ENCODE measurements at places on chromosomes 4 and X.

- DNase-seq: peak; percentile 64
Observed at GRCh38 chr4:118973295-118973694, 84.6 kb downstream of the SYNPO2 start.

DNA sequence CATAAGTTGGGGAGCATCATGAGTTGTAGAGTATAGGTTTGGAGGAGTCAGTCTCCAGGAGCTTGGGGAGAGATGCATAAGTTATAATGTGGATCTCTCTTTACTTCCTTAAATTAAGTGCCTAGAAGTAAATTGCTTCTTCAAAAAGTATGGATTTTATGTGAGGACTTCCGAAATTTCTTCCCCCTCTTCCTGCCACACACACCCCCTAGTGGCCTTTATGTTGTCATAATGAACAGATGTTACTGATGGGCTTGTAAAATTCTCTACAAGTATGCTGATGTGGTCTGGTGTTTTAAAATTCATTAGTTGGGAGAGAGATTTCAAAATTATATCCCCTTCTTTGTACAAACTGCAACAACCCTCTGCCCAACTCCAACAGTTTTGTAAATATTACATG is 2.3 kb upstream of the METTL14 start:
- peak; percentile 26 for DNase-seq

GRCh38 chrX:16308773-16309172 is 141.5 kb downstream of the MAGEB17 start:
- peak; percentile 32 for DNase-seq

GRCh38 chr4:120750152-120750525 is 172.4 kb downstream of the PRDM5 start:
- DNase-seq: no peak

DNA sequence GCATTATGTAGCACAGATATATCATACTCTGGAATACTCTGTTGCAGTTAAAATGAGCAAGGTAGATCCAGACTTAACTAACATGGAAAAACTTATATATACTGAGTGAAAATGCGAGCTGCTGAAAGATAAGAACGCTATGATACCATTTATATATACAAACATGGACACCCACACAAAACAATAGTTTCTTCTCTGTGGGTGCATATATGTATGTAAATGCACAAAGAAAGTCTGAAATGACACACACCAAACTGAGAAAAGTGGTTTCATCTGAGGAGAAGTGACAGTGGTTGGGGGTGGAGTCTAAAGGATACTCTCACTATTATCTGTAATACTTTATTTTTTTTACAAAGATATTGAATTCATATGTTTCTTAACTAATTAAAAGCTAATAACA is 12.2 kb upstream of the FGF2 start:
- no peak for DNase-seq

GRCh38 chr4:40577588-40578253 is 51.9 kb downstream of the RBM47 start:
- no peak for DNase-seq

DNA sequence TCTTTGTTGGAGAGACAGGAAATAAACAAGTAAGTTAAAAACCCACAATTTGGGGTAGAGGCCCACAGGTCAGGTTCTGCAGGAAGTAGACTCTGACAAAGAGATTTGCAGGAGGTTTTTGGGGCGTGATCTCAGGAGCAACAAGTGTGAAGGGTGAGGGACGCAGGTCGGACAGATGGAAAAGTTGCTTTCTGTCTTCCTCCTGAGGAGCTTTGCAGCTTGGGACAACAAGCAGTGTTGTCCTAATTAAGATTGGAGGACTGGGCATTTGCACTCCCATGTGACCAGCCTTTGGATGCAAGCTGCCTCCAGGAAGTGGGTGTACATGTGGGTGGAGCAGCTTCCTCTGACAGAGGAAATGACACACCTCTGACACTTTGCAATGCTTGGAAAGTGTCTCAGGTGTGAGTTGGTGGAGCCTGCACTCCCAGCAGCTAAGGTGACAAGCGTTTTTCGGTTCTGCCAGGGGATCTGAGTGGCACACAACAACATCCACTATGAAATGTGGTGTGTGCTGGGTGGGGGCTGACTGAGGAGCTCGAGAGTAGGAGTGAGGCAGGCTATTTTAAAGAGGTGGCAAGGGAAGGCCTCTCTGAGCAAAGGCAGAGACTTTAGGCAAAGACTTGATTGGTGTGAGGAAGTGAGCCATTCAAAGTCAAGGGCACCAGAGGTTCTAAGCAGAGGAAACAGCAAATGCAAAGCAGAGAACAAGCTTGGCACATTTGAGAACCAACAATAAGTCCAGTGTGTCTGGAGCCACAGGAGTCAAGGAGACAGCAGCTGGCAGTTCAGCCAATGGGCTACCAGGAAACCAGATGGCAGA is 339.8 kb upstream of the GATB start:
- DNase-seq: no peak

GRCh38 chrX:129361576-129361975 is 161.7 kb downstream of the SMARCA1 start:
- DNase-seq: peak; percentile 6

DNA sequence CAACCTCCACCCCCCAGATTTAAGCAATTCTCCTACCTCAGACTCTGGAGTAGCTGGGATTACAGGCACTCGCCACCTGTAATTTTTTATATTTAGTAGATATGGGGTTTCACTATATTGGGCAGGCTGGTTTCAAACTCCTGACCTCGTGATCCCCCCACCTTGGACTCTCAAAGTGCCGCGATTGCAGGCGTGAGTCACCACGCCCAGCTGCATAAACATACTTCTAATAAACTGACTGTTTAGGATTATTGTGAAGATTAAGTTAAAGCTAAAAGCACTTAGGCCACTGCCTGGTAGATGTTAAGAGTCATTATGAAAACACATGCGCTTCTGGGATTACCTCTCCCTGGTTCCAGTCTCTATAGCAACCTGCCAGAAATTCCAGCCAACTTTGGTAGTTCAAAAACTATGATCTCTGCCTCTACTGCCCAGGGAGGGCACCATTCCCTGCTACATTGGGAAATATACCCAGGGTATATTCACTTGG is 30.2 kb upstream of the GRIA3 start:
- DNase-seq: no peak

DNA sequence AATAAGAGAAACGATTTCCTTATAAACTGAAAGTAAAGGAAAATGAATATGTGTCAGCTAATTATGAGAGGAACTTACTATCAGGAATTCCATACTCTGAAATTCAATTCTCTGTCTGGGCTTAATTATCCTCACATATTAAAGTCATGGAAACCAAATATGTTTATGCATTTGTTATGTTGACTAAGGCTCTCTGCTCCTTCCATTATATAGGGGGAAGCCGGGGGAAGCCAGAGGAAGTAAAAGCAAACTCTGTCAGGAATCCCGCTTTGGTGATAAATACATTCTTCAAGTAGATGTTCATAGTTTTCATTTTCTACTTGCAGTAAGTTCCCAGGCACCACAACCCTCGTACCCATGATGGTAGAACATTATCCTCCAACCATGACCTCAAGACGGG is 142.8 kb upstream of the VCX2 start:
- peak; percentile 0 for DNase-seq

DNA sequence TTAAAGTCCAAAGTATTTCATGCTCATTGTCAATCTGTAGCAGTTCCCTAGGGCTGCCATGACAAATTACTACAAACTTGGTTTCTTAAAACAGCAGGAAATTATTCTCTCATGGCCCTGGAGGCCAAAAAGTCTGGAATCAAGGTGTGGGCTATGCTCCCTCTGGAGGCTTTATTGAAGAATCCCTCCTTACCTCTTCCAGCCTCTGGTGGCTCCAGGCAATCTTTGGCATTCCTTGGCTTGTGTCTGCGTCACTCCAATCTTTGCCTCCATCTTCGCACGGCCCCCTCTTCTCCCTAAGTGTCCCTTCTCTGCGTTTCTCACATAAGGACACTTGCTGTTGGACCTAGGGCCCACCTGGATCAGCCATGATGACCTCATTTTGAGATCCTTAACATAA is 170.4 kb downstream of the SMIM20 start:
- DNase-seq: no peak

DNA sequence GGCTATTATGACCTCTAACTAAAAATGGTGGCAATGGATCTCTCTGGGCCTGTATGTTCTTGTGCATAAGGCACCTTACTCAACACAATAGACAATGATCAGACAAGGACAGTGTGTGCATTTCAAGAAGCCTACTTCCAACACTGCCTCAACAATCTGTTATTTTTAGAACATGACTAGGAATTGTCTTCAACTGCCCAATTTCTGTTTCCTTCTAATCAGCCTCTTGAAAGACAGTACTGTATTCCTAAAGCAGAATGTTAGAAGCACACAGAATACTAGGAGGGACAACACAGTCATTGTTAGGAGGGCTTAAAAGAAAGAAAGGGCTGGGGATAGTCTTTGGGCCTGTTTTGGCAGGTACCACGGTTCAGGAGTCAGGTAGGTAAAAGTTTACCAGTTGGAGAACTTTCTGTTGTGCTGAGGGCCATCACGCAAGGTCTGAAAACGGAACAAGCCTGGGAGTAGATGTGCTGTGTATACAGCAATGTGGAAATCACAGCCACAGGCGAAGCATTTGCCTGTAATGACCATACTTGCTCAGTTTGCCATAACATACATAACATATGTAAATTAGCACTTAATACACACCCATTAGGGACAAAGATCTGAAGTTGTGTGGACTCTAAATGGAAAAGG is 100.8 kb upstream of the ATXN3L start:
- DNase-seq: no peak

- DNase-seq: peak; percentile 5
Observed at GRCh38 chr4:98352396-98352795, 91.2 kb downstream of the RAP1GDS1 start.

DNA sequence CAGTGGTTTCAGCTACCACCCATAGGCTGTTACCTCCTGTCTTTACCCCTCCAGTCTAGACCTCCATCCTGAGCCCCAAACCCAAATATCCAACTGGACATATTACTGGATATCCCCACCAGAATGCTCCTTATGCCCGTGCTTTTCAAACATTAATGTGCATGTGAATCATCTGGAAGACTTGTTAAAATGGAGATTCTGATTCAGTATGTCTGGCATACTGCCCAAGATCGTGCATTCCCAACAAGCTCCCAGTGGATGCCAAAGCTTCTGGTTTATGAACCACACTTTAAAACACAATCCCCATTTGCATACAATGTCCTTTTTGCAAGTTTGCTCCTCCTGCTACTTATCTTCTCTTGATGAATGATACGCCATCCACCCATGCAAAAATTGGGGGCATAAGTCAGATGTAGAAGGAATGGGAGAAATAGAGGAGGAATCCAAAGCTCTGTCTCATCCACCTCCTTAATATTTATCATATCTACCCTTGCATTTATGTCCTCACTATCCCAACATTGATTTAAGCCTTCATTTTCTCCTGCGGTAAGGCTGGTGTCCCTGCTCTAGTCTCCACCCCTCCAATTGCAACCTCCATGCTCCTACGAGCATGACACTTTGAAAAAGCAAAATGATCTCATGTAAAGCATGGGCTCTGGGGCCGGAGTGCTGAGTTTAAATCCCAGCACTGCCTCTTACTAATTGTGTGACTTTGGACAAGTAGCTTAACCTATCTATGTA is 7.4 kb upstream of the PGRMC1 start:
- DNase-seq: peak; percentile 94

GRCh38 chr4:147821555-147821954 is 89.7 kb downstream of the ARHGAP10 start:
- no peak for DNase-seq

DNA sequence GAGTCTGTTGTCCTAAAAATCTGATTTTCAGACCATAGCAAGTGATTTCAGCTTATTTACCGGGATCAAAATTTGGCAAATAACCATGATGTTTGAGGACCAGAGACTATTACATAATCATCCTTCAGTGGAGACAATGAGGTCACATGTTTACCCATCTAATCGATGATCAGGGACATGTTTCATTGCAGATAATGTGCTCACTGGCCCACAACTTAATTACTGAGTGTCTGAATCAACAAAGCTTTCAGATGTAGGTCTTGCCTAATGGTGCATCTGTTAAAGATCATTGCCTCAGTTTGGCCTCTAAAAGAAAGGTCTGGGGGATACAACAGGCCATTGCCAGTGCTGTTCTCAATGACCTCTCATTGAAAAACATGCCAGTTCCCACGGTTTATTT is 42.8 kb upstream of the KLHL34 start:
- no peak for DNase-seq

GRCh38 chr4:171710743-171711142 is 102.5 kb upstream of the GALNTL6 start:
- no peak for DNase-seq

DNA sequence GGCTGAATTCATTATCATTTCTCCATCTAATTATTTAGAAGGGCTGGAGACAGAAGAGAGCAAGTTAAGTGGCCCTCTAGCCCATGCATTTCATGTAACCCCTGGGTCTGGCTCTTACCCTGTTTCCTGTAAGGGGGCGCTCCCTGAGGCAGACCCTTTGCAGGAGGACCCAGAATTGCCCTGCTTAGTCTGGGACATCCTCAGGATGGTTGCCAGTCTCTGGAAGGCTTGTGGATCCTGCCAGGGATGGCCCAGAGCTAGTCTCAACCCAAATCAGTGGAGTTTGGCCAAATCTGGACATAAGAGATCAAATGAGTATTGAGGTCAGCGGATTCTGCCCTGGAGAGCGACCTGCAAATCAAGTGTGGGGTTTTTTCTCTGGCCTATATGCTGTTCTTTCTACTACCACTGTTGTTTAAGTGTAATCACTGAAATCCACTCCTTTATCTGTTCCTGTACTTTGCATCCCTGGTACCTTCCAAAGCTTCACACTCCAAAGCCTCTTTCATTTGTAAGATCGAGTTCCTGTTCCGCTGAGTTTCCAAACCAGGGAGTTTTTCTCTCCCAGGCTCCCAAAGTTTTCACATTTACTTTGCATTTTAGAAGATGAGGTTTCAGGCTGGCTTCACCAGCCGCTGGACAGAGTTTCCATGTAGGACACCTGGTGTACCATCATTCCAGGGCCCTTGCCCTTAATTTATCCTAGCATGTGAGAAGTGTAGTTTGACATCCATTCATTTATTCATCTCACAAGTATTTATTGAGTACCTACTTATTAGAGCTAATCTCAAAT is 6.3 kb downstream of the KLF3 start:
- no peak for DNase-seq

DNA sequence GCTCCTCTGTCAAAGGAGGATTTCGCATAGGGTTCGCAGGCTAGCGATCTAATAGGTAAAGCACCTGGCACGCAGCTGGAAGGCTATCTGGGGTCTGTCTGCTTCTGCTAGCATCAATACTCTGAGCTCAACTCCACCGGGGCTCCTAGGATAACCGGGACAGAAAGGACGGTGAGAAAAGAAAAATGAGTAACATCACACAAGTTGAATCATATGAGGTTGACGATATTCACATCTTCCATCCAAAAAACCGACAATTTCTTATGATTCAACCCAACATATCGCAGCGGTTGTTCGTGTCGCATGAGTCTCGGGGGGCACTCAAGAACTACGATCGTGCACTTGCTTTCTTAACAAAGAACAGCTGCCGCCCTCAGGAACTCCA is 1.8 kb downstream of the PROM1 start:
- DNase-seq: no peak

DNA sequence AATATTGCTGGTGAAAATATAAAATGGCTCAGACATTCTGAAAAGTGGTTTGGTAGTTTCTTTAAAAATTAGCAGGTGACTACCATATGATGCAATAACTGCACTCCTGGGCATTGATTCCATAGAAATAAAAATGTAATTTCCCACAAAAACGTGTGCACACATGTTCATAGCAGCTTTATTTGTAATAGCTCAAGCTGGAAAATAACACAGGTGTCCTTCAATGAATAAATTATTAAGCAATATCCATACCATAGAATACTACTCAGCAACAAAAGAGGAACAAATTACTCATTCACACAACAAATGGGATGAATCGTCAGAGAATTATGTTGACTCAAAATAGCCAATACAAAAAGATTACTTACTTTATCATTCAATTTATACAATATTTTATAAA is 893.7 kb upstream of the SLIT2 start:
- peak; percentile 20 for DNase-seq
